ENCODE measurements at places on chromosomes 7 and 10.

- DNase-seq: no peak
Observed at GRCh38 chr7:114787556-114787955, 134.3 kb upstream of the MDFIC start.

- no peak for DNase-seq
Observed at GRCh38 chr10:65968871-65969270, 957.0 kb upstream of the LRRTM3 start.

DNA sequence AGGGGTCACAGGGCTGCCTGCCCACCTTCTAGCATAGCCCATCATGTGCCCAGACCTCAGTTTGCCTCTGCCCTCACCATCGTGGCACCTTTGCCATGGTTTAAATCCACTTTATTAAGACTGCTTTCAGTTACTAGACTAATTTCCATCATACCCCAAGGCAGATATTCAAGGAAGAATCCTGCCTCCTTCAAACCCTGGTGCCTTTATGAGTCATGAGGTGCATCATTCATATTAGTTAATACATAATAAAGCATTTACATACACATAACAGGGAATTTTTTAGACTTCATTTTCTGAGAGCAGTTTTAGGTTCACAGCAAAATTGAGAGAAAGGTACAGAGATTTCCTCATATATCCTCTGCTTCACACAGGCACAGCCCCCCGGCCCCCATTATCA, 62.8 kb downstream of the CXCL12 start:
- no peak for DNase-seq

DNA sequence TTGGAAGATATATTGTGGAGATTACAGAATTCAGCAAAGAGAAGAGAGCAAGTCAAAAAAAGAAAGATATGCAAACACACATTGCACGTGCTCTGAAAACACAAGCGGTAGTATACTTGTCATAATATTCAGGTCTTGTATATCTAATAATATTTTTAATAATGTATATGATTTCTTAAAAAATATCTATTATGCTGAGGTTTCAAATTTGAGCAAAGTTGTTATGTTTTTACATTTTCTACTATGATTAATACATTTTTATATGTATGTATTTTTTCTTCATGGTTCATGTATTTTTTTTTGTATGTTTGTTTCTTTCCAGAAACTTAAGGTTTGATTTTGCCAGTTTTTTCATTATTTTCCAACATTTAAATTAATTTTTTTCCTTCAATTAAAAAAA, 752.4 kb upstream of the VSTM2A start:
- no peak for DNase-seq
